ENCODE measurements at places on chromosomes 7 and 10.

DNA sequence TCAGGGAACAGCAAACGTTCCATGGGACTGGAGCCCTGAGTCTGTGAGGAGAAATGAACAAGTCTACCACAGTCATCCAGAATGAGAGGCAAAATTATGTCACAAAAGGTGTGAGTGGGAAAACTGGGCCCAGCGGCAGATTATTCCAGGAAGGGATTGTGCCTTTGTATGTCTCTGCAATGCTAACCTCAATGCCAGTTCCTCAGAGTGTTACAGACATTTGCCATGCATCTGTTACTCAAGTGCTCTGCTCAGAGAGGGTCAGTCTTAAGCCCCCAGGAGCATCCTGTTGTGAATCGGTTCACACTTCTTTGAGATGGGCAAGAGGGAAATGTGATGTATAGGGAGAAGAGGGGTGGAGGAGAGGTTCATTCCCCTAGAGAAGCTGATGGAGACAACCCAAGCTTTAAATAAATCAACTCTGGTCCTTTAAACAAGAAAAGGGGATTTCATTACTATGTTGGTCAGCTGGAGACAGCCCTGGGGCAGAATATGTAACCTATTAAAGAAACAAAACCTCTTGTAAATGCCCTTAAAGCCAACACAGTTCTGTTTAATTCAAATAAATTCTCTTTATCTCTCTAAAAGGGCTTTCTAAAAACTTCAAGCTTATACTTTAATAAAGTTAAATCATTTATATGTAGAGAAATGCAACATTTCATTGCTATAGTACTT, 85.9 kb upstream of the GRB10 start:
- no peak for DNase-seq

GRCh38 chr7:120998996-120999565, 10.6 kb downstream of the CPED1 start:
- DNase-seq = no peak

- no peak for DNase-seq
Measured at GRCh38 chr7:148809856-148810255, 74.2 kb downstream of the EZH2 start.

- no peak for DNase-seq
Measured at GRCh38 chr7:19079066-19079465, 38.4 kb downstream of the TWIST1 start.

DNA sequence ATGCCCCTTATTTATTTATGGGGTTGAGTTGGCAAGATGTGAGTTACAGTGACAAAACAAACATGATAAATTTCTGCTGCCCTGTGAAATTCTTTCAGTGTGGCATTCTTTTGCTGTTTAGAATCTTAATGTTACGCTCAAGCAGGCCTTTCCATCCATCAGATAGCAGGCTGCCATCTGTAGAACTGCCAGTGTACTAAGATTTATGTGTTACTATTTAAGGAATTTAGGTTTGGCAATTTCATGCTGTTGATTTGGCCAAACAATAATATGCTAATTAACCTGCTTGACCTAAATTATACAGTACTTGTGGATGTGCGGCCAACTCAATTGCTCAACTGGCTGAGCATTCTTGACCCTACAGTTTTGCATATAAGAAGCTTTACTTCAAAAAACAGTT, 477.7 kb upstream of the TPK1 start:
- no peak for DNase-seq

GRCh38 chr7:30935569-30935877, 23.9 kb downstream of the AQP1 start:
- DNase-seq = no peak

GRCh38 chr7:141593134-141593533, 41.9 kb downstream of the AGK start:
- no peak for DNase-seq

DNA sequence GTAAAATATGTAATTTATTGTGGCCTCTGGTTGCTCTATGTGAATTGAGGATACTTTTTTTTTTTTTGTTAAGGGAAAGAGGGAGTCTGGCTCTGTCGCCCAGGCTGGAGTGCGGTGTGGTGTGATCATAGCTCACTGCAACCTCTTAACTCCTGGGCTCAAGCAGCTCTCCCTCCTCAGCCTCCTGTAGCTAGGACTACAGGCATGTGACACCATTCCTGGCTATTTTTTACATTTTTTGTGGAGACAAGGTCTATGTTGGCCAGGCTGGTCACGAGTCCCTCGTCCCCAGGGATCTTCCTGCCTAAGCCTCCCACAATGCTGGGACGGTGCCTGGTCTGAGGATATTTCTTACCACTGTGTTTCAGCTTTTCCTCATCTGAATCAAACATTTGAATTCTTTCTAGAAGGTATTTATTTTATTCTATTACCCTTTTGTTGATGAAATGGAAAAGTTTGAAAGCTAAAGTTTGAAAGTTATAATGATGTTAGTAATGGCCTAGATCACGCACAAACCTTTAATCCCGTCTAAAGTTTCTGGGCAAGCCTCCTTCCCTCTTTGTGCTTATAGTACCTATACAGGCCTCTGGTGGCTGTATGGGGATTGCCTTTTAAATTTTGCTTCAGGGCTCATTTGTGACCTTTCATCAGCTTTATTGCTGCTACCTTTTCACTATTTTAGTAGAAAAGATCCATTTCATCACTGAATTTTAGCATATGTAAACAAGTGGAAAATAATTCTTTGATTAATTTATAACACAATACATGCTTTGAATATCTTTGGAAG, 2.0 kb downstream of the IFRD1 start:
- DNase-seq = peak; percentile 39

- no peak for DNase-seq
Measured at GRCh38 chr7:73831834-73832651, 1.2 kb downstream of the CLDN4 start.

DNA sequence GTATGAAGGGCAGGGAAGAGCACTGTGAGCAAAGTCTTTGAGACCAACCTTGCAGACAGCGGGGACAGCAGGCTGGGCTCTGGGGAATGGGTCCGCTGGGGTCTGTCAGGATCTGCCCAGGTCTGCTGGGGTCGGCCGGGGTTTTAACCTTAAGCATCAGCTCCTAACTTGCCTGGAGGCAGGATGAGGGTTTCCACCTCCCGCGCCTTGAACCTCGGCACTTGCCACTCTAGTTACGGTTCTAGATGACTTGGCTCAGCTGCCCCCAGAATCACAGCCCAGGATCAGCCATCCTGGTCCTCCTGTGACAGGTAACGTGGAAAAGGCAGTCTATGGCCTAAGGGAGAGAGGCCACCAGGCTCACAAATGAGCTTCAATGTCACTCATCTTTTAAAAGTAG, 50.4 kb upstream of the CACUL1 start:
- DNase-seq = no peak

GRCh38 chr10:125778556-125778955, 2.9 kb upstream of the MMP21 start:
- DNase-seq = no peak

DNA sequence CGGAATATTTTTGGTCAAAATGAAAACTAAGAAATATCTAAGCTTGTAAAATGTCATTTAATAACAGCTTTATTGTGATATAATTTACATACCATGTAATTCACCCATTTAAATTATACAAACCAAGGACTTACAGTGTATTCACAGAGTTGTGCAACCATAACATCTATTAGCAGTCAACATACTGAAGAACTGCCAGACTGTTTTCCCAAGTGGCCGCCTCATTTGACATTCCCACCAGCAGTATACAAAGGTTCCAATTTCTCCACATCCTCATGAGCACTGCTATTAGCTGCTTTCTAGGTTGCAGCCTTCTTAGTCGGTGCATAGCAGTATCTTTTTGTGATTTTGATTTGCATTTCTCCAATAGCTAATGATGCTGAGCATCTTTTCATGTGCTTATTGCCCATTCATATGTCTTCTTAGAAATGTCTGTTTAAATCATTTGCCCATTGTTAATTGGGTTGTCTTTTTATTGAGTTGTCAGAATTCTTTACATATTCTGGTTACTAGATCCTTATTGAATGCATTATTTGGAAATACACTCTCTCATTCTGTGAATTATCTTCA, 153.0 kb upstream of the FGFR2 start:
- DNase-seq = no peak

DNA sequence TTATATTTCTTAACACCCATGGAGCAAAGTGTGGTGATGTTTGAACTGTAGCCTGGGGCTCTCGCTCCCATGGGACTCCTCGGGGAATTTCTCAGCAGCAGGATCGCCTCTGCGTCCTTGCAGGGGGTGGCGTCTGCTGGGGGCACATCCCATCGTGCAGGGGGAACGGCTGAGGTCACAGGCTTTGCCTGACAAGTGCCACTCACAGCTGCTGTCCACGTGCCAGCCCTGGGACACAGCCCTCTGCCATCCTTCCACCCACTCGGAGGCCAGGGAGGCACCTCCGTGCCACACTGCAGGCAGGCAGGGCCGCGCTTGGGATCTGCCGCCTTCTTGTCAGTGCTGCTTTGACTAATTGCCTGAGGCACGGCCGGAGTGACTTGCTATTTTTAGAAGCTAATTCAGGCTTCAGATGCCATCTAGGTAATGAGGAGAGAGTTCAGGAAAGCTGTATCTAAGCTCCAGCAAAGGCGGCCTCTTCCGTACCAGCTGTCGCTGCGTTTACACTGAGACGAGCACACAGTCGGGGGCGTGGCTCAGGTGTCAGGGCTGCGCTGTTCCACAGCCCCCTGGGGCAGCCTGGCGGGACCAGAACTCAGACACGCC, 45.7 kb downstream of the PITRM1 start:
- DNase-seq = no peak

DNA sequence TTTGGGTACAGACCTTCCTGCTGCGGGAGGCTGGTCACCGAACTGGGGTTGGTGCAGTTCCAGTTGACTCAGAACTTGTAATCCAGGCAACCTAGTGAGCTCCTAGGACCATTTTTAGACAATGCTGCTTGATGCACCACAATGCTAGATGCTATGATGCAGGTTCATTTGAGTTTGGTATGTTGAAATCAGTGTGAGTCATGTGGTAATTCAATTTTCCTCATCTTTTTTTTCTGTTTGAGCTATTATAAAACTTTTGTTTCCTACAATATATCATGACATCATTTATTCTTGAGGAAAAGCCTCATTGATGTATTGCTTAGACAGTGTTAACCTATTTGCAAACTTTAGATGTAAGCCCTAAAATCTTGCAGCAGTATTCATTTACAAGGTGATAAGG, 40.9 kb upstream of the MTPN start:
- DNase-seq = no peak

DNA sequence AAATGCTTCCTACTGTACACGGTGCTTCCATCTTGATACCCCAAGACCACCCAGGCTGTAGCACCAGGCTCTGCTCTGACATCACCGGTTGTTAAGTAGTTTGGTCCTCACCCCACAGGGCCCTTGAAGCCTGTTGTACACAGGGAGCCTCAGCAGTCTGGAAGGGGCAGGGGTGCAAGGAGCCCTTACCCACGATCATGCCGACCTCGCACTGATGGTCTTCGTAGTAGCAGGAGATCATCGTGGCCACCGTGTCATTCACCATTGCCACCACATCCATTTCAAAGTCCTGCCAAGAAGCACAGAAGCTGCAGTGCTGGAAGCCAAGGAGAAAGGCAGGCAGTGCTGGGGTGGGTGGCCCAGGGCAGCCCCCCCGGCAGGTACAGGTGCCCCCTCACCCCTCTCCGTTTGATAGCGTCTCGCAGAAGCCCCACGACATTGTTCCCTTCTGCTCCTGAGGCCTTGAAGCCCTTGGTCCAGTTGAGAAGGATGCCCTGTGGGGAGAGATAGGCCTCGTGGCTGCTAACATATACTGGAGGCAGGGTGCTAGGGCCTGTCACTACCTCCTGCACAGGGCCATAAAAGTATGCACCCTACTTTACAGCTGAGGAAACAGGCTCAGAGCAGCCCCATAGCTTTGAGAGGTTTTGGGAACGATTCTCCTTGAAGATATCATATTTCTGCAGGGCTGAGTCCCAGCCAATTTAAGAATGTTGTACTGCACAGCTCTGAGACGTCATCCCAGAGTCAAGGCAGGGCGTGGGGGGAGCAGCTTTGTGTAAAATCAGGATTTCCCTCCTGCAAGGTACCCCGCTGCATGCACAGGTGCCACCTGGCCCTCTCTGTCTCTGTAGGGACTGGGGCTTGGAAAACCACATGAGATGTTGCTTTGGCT, 8.7 kb upstream of the MYL7 start:
- no peak for DNase-seq

DNA sequence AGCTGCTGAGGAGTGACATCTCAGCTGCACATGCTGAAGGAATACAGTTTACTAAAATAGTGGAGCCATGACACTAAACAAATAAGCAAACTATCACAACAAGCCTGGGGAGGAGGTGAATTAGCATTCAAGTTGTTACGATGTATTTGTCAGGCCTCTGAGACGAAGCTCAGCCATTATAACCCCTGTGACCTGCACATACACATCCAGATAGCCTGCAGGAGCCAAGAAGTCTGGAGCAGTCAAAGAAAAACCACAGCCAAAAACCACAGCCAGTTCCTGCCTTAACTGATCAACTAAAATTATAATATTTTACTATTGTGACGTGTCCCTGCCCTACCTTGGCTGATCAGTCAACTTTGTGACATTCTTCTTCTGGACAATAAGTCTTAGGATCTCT, 68.6 kb downstream of the NSUN6 start:
- no peak for DNase-seq

GRCh38 chr10:126252884-126253610, 135.2 kb downstream of the ADAM12 start:
- DNase-seq = no peak

GRCh38 chr7:147413557-147413870, 1177.1 kb upstream of the C7orf33 start:
- no peak for DNase-seq

GRCh38 chr10:120555842-120556532, 99.0 kb downstream of the PLPP4 start:
- no peak for DNase-seq

- DNase-seq = no peak
Measured at GRCh38 chr10:62059217-62059920, 157.9 kb downstream of the ARID5B start.

DNA sequence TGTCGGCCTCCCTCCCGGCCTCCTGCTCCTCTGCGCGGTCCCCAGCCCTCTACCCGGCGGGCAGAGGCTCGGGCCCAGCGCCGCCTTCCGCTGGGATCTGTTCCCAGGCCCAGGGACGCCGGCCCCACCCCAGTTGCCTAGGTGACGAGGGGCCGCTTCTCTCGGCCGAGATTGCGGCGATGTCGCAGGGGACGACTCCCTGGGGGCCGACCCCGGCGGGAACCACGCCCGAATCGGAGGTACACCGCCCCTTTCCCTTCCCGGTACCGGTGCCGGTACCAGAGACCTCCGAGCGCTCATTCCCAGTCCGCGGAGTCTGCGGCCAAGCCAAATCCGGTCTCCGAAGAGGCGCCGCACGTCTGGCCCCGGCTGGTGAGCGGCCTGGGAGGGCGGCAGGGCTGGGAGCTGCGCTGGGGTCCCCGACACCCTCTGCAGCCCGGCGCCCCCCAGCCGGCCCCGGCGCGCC, at the start of gene CABCOCO1:
CABCOCO1 (plus strand) TSS at position 136 of the 466 bp plus-strand sequence; CDS start at position 180, 44 bp downstream.
- DNase-seq = no peak

DNA sequence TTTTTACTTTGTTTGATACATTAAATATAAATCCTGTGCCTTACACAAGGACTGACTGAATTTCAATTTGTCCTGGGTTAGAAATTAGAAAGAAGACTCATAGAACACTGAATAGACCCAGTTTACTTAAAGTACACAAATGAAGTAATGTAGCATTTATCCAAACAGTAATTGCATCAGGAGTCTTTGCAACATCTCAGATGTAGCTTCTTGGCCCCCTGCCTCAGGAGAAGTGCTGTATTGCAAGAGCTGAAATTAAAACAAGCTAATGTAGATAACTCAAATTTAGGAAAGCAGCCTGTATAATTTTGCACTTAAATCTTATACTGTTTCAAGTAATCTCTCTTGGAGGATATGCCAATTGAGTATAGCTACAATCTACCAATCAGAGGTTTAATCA, 54.3 kb upstream of the KCND2 start:
- no peak for DNase-seq

GRCh38 chr10:48552946-48553564, 51.8 kb downstream of the ARHGAP22 start:
- no peak for DNase-seq

Data from hematopoietic multipotent progenitor cell treated with erythropoietin and hydrocortisone succinate and interleukin-3 and kit ligand, for 17 days (in vitro differentiated cells).